ENCODE measurements at places on chromosomes 7 and 10.

DNA sequence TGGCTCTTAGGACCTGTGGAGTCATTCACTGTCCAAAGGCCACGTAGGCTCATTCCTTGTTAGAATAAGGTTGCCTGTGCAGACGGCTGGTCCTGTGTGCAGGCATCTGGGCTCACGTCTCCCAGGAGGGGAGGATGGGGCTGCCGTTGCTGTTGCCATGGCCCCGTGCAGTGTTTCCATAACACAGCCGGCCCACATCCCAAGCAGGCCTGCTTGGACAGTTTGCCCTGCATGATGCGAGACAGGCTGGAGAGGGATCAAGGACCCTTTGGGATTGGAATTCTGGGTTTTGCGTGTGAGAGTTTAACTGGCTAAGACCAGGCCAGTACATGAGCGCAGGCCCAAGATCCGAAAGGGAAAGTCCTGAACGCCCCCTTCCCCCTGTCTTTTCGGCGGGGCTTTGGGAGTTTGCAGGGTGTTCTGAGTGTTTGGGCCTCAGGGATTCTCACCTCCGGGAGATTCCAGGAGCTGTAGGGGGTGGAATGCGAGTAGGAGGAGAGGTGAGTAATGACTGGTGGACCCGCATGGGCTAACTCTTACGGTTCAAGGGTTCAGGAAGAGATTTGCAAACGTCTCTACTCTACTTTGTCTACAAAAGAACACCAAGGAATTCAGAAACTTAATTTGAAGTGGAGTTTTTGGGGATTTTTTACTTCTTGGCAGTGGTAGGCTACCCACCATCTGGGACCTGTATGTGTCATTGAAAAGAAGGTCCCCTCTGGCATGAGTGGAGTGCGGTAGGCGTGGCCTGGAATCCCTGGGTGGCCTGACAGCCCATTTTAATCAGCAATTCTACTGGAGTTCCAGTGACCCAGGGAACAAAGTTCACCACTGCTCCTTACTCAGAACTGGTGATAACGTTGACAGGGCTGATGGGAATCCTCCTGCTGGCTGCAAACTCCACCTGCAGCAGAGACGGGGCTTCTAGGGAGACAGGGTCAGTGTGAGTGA lies 125.4 kb downstream of the ITIH5 start:
- peak; percentile 66 for DNase-seq

GRCh38 chr10:132471125-132471451 lies 66.5 kb upstream of the INPP5A start:
- DNase-seq, result no peak

DNA sequence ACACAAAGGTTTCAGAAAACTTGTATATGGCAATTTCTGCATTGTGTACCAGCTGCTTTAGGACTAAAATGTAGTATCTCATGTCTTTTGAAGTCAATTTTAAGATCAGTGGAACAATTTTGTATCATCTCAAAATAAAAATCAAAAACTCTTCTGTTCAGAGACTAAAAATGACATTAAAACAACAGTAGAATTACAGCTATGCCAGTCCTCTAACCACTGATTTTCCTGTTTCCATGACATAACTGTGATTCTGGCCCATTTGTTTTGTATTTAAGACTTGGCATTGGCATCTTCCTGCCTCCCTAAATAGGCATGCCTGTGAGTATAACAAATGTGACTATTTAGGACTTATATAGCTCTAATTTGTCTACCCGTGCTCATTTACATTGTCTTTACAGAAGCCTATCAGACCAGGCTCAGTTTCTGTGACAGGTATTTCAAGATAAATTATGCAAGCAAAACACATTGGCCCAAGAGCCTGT lies 29.1 kb upstream of the VPS41 start:
- no peak for DNase-seq

DNA sequence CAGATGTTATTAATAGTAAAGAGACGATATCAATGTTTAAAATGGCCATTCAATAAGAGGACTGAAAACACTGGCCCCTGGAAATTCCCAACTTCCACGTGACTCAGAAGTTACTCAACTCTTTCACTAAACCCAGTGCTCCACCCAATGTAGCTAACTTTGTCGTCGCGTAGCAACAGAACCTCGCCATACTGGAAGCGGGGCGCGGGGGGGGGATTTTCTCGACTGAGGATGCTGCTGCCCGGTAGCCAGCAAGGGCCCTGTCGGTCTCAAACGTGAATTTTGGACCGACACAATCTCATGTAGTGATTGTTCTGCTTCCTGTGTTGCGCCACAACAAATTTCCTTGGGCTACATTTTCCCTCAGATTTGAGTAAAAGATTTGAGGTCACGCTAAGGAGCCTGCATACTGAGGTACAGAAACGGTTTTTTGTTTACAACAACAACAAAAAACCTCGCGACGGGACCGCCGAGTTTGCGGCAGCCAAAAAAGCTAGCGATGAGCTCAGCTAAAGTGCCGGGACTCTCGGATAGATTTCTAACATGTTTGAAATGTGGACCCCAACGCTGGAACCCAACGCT lies 977 bp upstream of the SFR1 start:
- DNase-seq, result peak; percentile 95

DNA sequence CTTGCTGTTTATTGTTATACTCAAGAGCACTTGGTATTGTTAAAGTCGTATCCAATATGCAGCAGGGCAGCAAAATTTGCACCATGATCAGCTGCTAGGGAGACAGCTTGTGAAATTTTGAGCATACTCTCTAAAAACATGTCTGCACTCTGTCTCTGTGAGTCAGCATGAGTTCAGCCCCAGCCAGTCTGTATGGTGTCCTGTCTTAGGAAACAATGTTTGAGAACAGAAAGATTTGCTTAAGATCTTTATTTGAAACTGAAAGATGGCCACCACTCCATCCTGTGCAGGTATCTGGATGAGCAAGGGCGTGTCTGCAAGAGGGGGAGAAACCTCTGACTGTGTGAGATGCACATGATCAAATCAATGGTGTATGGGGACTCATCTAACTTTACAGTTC lies 97.1 kb downstream of the GNAI1 start:
- DNase-seq, result peak; percentile 48

GRCh38 chr10:88530629-88531391 lies 52.3 kb downstream of the RNLS start:
- DNase-seq, result no peak

DNA sequence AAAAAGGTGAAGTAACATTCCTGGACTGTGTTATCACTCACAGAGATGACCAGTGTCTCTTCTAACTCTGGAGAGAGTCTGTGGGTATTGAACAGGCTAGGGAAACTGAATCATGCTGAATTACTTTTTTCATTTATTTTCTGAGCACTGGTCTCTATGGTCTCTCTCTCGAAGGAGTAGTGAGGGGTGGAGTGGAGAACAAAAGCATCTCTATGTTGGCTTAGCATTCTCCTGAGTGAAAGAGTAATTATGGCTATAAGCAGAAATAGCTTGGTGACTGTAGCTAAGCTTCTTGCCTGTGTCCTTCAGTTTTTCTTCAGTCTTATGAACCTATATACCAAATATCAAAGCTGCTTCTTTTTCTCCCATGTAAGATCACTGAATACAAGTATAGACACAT lies 64.6 kb upstream of the PTN start:
- no peak for DNase-seq

DNA sequence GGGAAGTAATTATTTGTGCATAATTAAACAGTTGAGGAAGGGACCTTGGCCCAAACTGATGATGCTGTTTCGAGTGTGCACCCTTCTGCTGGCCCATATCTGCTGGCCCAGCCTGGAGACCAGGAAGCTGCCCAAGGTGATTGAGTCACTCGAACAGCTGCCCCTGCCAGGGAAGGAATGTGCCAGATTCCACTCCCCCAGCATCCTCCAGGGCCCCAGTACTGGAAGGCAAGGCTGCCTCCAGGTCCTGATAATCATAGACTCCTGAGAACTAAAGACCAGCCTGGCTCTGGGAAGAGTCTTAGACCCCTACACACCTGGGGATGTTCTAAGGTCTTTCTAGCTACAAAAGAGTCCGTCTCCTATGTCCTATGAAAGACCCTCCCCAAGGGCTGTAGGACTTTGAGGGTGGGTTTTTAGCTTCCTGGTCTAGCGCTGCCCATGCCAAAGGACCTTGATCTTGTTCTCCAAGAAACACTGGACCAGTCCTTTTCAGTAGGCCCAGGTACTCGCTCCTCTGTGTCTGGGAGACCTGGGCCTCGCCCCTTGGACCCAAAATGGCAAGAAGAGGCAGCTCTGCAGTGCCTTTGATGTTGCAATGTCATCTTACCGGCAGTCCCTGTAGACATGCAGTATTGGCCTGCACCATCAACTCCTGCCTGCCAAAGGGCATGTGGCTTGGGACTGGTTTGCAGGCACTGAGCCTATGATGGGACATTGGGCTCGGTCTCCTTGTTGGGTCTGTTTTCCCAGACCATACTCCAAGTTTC lies 103.2 kb upstream of the GPR26 start:
- DNase-seq, result no peak

- peak; percentile 76 for DNase-seq
These were observed 101.0 kb upstream of the AGR3 start for GRCh38 chr7:16982640-16983350.

- no peak for DNase-seq
These were observed 134.8 kb upstream of the GDF10 start for GRCh38 chr10:47165168-47165710.

GRCh38 chr10:22626784-22627183 lies 87.6 kb downstream of the PIP4K2A start:
- no peak for DNase-seq

- no peak for DNase-seq
These were observed 25.1 kb upstream of the NDST2 start for GRCh38 chr10:73836427-73836980.

- peak; percentile 79 for DNase-seq
These were observed 233.2 kb upstream of the PRSS1 start for GRCh38 chr7:142516038-142516501.

DNA sequence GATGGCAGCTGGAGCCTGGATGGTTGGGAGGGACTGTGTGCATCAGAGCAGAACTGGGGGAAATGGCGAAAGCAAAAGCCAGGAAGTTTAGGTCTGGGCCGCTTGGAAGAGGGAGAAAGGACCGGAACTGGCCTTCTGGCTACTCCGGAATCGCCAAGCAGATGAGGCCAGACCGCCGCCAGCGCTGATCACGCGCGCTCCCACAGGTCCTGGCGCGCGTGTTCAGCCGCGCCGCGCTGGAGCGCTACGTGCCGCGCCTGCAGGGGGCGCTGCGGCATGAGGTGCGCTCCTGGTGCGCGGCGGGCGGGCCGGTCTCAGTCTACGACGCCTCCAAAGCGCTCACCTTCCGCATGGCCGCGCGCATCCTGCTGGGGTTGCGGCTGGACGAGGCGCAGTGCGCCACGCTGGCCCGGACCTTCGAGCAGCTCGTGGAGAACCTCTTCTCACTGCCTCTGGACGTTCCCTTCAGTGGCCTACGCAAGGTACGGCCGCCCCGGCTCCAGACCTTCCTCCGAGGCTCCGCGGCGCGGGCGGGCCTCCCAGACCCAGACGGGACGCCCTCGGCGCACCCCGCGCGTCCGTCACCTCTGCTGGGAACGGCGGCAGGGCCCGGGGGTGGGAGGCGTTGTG lies 2.0 kb downstream of the CYP26C1 start:
- peak; percentile 30 for DNase-seq

- DNase-seq, result no peak
These were observed 52.9 kb upstream of the FGL2 start for GRCh38 chr7:77252506-77252905.

GRCh38 chr7:54546081-54546985 lies 4.2 kb downstream of the VSTM2A start:
- no peak for DNase-seq

GRCh38 chr7:22427104-22427503 lies 70.2 kb upstream of the RAPGEF5 start:
- DNase-seq, result no peak

GRCh38 chr7:138773176-138773575 lies 24.6 kb upstream of the TMEM213 start:
- no peak for DNase-seq

- DNase-seq, result no peak
These were observed 11.7 kb downstream of the LCOR start for GRCh38 chr10:96843823-96844222.

DNA sequence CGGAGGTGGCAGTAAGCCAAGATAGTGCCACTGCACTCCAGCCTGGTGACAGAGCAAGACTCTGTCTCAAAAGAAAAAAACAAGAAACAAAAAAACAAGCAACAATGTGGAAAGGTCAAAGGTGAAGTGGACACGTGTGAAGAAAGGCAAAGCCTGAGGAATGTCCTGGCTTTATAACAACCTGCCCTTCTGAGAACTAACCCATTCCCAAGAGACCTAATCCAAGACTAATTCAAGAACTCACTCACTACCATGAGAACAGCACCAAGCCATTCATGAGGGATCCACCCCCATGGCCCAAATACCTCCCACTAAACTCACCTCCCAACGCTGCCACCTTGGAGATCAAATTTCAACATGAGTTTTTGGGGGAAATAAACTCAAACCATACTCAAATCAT lies 47.5 kb upstream of the KIF5B start:
- DNase-seq, result no peak

Measured in fibroblast of lung (primary cell).